ENCODE measurements at places on chromosomes 11 and 22.

- no peaks in the 10 kb centered on the region for H3K27me3 ChIP-seq
- no peak for DNase-seq
- H3K4me3 ChIP-seq: no peak overlapping the region
- no peaks in the 10 kb centered on the region for H3K36me3 ChIP-seq
- H3K4me1 ChIP-seq: no peaks in the 10 kb centered on the region
Observed at GRCh38 chr11:90630176-90630575, 407.3 kb upstream of the CHORDC1 start.

GRCh38 chr11:128346804-128347203 lies 240.6 kb downstream of the ETS1 start:
- H3K4me1 ChIP-seq: peaks cover 91% of the 10 kb centered on the region
- no peaks in the 10 kb centered on the region for H3K36me3 ChIP-seq
- no peak overlapping the region for H3K4me3 ChIP-seq
- H3K27me3 ChIP-seq: no peaks in the 10 kb centered on the region
- peak overlapping the region; percentile 38 for H3K27ac ChIP-seq
- DNase-seq: peak; percentile 73

DNA sequence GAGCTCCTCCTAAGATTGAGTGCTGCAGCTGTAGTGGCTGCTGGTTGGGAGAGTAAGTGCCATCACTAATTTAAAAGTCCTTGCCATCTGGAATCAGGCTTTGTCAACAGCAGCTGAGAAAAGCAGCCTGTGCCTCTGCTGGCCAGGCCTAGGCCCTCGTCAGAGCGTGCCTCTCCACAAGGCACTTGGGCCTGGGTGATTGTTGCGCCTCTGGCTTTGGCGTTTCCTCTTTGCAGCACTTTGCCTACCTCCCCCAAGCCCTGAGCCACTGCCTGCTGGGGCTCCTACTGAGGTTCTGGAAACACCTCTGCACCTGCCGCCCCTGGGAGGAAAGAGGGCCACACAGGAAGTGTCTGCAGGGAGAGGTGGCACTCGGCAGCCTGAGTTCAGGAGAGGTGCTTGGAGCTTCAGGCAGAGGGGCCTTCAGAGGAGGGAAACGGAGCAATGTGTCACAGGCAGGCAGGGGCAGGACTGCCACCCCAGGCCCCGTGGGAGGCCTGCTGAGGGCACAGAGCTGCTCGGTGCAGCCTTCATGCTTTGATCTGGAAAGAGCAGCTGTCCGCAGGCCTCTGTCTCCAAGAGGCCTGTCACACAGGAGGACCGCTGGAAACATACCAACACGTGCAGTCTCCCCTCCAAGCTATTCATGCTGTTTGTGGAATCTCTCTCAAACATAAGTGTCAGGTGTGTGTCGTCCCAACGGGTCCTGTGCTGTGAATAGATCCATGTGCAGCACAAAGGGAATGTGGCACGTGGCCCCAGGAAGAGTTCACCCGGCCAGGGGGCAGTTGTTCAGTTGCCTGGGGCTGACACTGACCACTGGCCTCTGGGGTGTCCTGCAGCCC lies 61.5 kb upstream of the EMID1 start:
- no peaks in the 10 kb centered on the region for H3K36me3 ChIP-seq
- H3K4me1 ChIP-seq: no peaks in the 10 kb centered on the region
- no peak overlapping the region for H3K4me3 ChIP-seq
- DNase-seq: no peak
- H3K27ac ChIP-seq: no peak overlapping the region

DNA sequence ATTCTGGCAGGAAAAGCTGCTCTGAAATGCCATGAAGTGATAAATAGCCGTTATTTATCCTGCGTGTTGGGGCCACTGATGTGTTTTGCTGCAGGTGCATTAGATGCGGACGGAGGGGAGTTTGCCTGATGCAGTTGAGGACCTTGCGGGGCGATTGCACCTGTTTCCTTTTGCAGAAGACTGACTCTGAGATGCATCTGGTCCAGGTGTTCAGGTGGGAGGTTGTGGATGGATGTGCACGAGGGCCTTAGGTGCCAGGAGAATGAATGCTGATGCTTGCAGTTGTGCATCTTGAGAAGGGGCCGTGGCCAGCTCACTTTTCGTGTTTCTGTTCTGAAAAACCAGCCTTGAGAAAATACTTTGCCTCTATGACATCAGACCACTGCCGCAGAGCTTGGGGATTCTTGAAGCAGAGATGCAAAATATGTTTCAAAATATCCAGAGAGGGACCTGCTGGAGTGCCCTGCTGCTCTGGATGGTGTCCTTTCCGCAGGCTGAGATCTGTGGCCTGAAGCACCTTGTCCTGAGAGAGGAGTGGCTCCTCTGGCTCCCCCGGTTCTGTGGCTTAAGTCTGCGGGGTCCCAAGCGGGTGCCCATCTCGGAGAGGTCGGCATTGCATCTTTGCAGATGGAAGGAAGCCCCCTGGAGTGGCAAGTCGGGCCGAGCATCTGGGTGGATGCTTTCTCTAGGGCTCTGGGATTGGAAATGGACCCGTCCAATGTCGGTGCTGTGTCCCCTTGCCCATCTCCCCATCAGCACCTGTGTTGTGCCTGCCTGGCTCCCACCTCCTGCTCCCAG lies 1031.1 kb downstream of the TBC1D22A start:
- H3K4me3 ChIP-seq: no peak overlapping the region
- H3K36me3 ChIP-seq: no peaks in the 10 kb centered on the region
- H3K27ac ChIP-seq: no peak overlapping the region
- H3K27me3 ChIP-seq: no peaks in the 10 kb centered on the region
- H3K4me1 ChIP-seq: no peaks in the 10 kb centered on the region

DNA sequence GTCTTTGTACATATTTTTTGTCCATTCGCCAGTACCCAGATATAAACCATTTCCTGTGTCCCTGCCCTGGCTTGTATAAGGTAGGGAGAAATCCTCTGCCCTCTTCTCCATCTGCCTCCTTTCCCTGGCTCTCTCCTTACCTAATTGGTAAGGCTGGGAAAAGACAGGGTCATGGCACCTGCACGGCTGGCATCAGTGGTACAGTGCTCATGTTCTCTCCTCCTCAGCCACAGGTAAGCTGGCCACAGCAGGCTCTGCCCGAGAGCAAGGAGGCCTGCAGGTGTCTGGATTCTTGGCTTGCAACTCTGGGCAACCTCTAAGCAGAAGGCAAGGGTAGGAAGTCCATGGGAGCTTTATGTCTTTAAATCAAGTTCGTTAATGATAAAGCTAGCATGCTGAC lies 419.9 kb downstream of the BUD13 start:
- no peak for DNase-seq
- no peak overlapping the region for H3K27ac ChIP-seq
- H3K36me3 ChIP-seq: peaks cover 2% of the 10 kb centered on the region
- no peaks in the 10 kb centered on the region for H3K4me1 ChIP-seq
- H3K27me3 ChIP-seq: peaks cover 6% of the 10 kb centered on the region
- H3K4me3 ChIP-seq: no peak overlapping the region

Data from activated CD4-positive, alpha-beta memory T cell treated with anti-CD3 and anti-CD28 coated beads for 36 hours (primary cell).